ENCODE measurements at places on chromosomes 6 and 20.

DNA sequence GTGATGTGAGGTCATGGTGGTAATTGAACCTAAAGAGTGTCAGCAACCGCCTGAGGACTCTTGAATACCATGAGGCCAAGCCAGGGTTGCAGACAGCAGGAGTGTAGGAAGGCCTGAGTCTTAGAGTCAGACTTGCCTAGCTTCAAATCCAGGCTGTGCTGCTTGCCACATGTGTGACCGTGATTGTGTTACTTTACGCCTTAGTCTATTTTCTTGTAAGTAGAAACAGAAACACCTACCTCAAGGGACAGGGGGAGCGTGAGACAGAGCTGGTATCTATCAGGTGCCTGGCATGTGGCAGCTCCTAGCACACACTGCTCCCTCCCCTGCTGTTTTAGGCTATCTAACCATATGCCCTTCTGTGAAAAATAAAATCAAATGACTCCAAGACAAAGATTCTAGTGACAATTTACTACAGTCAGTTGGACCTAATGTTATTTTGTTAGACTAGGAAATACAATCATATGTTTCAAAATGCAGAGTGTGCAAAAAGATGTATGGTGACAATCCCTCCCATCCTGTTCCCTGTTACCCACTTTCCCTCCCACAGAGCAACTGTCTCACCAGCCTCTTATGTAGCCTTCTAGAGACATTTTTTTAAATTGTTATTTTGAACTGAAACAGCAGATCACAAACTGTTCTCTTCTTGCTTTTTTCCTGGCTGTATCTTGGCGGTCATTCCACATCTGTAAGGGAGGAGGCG is 21.7 kb downstream of the TAF8 start:
- no peak for DNase-seq

DNA sequence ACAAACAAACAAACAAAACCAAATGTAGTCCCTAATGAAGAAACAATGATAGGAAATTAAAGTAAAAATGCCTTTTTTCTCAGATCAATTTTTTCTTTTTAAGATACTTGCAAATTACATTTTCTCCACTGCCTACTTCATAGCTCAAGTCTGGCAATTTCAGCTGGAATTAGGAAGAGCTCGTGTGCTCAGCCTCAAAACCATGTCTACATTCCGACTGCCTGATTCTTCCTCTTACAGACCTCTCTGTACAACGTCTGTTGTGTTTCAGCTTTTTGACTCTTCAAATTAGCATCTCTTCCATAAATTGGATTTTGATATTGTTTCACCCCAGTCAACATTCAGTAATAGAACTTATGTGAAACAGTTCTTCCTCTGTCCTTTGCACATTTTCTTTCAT is 9.3 kb upstream of the EDN1 start:
- no peak for DNase-seq

GRCh38 chr20:60220706-60221105 is 262.5 kb downstream of the CDH26 start:
- no peak for DNase-seq

GRCh38 chr20:56513161-56514150 is 11.1 kb upstream of the FAM209A start:
- no peak for DNase-seq

- DNase-seq: no peak
Observed at GRCh38 chr6:49416195-49416594, 46.9 kb downstream of the MMUT start.

GRCh38 chr20:62710221-62710885 is 1.7 kb downstream of the NTSR1 start:
- no peak for DNase-seq

DNA sequence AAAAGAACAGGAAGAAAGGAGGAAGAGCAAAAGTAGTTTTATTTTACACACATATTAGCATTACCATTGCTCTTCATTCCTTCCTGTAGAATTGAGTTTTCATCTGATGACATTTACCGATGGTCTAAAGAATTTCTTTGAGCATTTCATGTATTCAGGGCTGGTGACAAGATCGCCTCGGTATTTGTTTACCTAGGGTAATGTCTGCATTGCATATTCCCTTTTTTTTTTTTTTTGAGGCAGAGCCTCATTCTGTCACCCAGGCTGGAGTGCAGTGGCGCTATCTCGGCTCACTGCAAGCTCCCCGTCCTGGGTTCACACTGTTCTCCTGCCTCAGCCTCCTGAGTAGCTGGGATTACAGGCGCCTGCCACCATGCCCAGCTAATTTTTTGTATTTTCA is 19.3 kb downstream of the RAB22A start:
- DNase-seq: no peak

- no peak for DNase-seq
Observed at GRCh38 chr20:1034415-1034789, 32.3 kb upstream of the RSPO4 start.

GRCh38 chr20:3867802-3868201 is 21.2 kb downstream of the MAVS start:
- no peak for DNase-seq

GRCh38 chr20:24960861-24961260 is 11.8 kb downstream of the CST7 start:
- DNase-seq: no peak

GRCh38 chr6:54624779-54625178 is 221.8 kb upstream of the FAM83B start:
- DNase-seq: no peak

DNA sequence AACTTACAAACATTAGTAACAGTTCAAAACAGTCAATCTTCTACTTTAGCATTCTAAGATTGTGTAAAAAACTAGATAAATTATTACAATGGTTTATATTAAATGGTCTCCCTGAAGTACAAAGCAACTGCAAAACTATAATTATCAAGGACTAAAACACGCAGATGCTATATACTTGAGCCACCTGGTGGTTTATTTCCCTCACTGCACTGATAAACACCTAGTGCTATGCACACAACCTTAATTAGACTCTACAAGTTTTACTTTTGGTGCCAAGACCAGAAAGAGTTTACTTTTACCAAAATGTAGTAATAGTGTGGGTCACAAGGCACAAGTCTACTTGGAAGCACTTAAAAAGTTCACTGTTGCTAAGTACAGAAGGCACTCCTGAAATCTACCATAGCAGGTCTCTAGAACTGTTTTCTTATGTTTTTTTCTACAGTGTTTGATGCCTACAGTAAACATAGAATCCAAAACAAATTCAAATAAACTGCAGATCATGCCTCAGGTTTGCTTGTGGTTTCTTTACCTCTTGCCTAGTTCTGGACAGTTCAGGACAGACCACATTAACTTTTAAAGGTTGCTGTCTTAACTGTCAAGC is 49.2 kb downstream of the GMDS start:
- no peak for DNase-seq

GRCh38 chr20:46215913-46216707 is 92.2 kb downstream of the CDH22 start:
- no peak for DNase-seq

- no peak for DNase-seq
Observed at GRCh38 chr20:9353916-9354276, 160.5 kb upstream of the LAMP5 start.

DNA sequence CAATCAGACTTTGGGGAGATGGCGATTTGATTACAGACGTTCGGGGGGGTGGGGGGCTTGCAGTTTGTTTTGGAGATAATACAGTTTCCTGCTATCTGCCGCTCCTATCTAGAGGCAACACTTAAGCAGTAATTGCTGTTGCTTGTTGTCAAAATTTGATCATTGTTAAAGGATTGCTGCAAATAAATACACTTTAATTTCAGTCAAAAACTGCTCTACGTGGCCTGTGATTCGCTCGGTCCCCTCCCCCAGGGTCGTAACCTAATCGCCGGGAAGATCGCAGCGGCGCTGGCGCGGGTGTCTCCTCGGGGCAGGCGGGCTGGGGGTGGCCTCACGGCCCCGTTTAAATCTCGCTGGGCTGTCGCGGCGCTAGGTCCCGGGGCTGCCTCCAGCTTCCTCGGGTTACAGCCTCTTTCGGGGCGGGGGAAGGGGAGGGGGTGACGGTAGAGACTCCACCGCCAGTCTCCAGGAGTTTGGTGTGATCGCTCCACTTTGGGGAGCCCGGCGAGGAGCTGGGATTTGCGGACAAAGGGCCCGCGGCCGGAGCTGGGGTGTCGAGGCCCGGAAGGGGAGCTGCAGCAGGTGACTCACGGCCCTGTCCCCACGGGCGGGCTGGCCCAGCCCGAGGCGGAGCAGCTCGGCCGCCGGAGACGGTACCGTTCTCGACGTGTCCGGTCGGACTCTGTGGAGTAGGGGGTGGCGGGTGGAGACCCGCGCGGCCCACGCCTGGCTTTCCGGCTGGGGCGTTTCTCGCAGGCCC is 4.2 kb downstream of the FOXC1 start:
- DNase-seq: no peak

Data from stimulated activated CD8-positive, alpha-beta memory T cell treated with anti-CD3 and anti-CD28 coated beads, Interleukin-7, amount 100 ng/mL, for 48 hours (primary cell).